Head of caudate nucleus (tissue), 42 donors: ENCODE measurements at places on chromosomes 2 and 18.
A peak's percentile ranks its signal among the peaks of the same experiment; 100 is the strongest.

GRCh38 chr18:63135101-63135500 is 184.5 kb downstream of the BCL2 start:
- no peak for DNase-seq

DNA sequence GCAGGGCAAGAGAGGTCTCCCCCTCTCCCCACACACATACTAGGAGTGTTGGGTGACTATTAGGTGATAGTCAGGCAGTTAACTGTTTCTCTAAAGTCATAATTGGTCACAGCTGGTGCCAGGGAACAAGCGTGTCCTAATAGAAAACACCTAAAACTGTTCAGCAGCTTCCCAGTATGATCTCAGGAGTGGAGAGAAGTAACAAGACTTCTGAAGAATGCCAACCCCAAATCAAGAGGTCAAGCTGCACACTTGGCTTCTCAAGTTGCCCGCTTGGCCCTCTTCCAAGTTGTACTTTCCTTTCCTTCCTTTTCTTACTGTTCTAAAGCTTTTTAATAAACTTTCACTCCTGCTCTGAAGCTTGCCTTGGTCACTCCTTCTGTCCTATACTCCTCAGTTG is 22.4 kb upstream of the STAT1 start:
- DNase-seq = no peak

GRCh38 chr2:184597571-184597991 is 748 bp upstream of the ZNF804A start:
- peak; percentile 34 for DNase-seq

DNA sequence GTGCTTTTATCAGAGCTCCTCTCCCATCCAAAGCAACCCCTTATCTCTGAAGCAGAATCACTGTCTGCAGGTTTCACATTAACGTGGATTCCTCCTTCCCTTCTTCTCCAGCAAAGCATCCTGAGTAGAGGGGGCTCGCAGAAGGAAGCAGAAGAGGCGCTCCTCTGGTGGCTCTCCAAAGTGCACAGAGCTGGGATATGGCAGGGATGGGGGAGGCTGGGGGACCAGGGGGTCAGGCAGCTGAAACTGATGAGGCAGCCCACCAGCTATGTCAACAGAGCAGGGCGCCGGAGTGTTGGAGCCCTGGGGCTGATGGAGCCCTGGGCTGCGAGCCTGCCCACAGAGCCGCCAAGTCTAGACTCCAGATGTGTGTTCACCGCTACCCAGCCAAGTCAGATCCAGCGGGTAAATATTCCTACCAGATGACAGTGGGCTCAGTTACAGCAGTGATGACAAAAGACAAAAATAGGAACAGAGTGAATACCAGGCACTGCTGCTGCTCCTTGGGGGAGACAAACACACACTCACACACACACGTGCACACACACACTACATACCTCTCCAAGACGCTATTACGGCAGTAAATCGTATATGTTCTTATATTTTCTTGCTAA is 678.3 kb upstream of the ID2 start:
- no peak for DNase-seq

- DNase-seq = no peak
Observed at GRCh38 chr2:148802448-148803220, 72.4 kb upstream of the KIF5C start.

GRCh38 chr2:100903534-100904258 is 83.8 kb downstream of the NPAS2 start:
- no peak for DNase-seq

- DNase-seq = no peak
Observed at GRCh38 chr2:192416060-192416459, 221.3 kb upstream of the TMEFF2 start.

DNA sequence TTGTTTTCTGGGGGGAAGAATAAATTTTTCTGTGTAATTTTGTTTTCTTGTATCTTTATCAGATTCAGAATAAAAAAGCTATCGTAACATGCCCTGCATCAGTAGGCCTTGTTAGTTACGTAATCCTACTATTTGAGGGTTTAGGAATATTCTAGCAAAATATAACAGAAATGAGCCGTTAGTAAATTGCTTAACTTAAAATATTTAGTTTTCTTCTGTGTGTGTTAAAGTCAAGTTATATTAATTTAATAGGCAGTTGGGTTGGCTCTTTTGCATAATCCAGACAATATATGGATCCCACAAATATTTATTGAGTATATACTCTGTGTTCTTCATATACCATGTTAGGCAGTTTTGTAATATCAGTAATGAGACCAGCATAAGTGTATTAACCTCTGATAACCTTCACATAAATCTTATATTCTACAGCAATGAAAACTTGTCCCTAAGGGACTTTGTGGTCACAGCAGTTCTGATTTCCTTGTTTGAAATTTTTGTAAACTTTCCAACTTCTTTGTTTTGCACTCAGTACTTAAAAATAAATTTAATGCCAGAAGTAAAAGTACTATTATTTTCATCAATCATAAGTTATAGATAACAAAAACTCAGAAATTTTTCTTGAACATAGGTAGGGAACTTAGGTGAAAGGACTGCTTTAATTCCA is 151.9 kb downstream of the FMNL2 start:
- DNase-seq = no peak

GRCh38 chr18:74416124-74416523 is 41.0 kb downstream of the DIPK1C start:
- DNase-seq = no peak

GRCh38 chr2:163135256-163135655 is 296.7 kb upstream of the KCNH7 start:
- DNase-seq = no peak

GRCh38 chr2:104976603-104977120 is 61.2 kb upstream of the MRPS9 start:
- peak; percentile 51 for DNase-seq

- peak; percentile 53 for DNase-seq
Observed at GRCh38 chr2:20065885-20066602, 14.6 kb upstream of the LAPTM4A start.

DNA sequence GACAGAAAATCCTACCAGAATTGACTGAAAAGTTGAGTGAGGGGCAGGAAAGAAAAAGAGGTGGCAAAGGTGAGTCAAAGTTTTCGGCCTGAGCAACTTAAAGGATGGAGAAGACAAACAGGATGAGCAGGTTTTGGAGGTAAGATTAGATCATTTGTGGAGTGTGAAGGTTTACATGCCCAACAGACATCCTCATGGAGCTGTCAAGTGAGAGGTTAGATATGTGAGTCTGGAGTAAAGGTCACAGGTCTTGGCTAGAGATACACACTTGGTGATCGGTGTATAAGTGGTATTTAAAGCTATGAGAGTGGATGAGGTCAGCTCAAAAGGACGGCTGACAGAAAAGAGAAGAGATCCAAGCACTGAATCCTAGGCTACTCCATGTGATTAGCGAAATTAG is 11.1 kb upstream of the MYL12A start:
- DNase-seq = no peak

GRCh38 chr18:71809711-71810110 is 734.4 kb downstream of the CBLN2 start:
- DNase-seq = no peak

- DNase-seq = no peak
Observed at GRCh38 chr2:58140508-58141072, 94.0 kb downstream of the VRK2 start.

GRCh38 chr2:11009891-11010290 is 98.2 kb downstream of the KCNF1 start:
- no peak for DNase-seq

DNA sequence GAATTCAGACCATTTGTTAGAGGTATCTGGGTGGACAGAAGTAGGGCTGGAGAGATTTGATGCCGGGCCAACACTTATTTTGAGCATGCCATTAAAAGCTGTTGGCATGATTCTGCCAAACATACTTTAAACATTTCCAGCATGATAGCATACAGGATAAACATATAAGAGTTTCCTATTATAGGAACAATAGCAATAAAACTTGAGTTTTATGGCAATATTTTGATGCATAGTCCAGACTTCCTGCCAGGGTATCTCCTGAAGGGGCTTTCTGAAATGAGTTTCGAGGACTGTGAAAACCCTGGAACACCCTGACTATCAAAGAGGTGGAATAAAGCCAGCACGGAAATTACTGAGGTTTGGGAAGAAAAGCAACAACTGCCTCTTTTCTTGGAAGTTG is 1398.0 kb upstream of the NXPH2 start:
- no peak for DNase-seq

DNA sequence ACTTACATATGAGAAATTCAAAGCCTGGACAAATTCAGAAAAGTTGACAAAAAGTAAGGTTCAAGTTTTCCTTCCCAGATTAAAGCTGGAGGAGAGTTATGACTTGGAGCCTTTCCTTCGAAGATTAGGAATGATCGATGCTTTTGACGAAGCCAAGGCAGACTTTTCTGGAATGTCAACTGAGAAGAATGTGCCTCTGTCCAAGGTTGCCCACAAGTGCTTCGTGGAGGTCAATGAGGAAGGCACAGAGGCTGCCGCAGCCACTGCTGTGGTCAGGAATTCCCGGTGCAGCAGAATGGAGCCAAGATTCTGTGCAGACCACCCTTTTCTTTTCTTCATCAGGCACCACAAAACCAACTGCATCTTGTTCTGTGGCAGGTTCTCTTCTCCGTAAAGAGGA is 17.0 kb downstream of the SERPINB8 start:
- no peak for DNase-seq

DNA sequence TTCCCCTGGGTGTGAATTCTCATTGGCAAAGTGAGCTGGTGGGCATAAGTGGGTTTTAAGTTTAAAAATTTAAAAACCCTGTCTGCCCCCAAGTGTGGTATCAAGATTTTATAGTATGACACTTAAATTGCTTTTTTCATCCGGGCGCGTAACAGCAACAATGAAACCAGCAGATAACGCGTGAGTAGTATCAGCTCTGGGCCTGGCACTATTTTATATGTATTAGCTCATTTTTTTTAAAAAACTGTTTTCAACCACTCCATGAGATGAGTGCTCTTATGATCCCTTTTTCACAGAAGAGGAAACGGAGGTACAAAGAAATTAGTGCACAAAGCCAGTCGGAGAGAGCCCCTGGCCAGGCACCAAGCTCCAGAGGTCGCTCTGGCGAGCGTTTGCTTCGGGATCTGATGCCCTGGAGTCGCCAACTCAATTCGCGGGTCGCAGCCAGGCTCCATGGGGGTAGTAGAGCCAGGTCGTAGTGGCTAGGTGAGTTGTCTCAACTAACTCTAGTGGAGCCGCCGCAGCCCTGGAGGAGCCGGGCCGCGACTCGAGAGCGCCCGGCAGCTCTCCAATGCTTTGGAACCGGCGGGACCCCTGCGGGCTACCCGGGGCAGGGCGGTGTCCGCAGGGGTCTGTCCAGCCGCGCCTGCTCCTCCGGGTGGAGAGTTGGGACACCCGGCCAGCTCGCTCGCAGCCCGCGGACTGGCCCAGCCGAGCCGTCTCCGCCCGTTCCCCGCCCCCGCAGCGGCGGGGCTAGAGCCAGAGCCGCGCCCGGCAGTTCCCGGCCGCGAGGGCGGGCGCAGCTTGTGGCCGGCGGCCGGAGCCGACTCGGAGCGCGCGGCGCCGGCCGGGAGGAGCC is at the start of gene IL1R1:
IL1R1 (plus strand) TSS at position 777 of the 859 bp plus-strand sequence. CDS start 14,979 bp downstream, outside the sequence.
- DNase-seq = no peak

DNA sequence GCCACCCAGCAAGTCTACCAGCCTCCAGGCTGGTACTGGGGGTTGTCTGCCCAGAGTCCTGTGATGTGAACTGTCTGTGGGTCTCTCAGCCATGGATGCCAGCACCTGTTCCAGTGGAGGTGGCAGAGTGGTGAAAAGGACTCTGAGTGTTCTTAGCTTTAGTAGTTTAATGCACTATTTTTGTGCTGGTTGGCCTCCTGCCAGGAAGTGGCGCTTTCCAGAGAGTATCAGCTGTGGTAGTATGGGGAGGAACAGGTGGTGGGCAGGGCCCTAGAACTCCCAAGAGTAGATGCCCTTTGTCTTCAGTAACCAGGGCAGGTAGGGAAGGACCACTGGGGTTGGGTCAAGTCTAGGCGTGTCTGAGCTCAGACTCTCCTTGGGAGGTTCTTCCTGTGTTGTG is 356.7 kb downstream of the STK39 start:
- no peak for DNase-seq

- DNase-seq = no peak
Observed at GRCh38 chr2:29071032-29071975, 3.0 kb downstream of the PCARE start.

GRCh38 chr2:43030551-43031307 is 195.7 kb downstream of the ZFP36L2 start:
- no peak for DNase-seq

GRCh38 chr18:35095983-35096676 is 54.9 kb downstream of the MAPRE2 start:
- no peak for DNase-seq
